Stimulated activated CD4-positive, alpha-beta T cell treated with anti-CD3 and anti-CD28 coated beads, Interleukin-1b, Interleukin-23, amount 100 ng/mL, for 48 hours (primary cell): ENCODE measurements at places on chromosomes 3 and 15.

GRCh38 chr3:151901644-151902285 lies 28.3 kb downstream of the SUCNR1 start:
- no peak for DNase-seq

DNA sequence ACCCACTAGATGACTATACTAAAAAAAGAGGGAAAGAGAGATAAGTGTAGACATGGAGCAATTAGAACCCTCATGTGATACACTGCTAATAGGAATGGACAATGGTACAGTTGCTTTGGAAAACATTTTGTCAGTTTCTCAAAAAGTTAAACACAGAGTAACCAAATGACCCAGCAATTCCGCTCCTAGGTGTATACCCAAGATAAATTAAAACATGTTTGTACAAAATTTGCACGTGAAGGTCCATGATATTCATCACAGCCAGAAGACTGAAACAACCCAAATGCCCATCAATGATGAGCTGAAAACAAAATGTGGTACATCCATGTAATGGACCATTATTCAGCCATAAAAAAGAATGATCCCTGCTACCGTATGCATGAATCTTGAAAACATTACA lies 11.8 kb downstream of the MESP2 start:
- no peak for DNase-seq

DNA sequence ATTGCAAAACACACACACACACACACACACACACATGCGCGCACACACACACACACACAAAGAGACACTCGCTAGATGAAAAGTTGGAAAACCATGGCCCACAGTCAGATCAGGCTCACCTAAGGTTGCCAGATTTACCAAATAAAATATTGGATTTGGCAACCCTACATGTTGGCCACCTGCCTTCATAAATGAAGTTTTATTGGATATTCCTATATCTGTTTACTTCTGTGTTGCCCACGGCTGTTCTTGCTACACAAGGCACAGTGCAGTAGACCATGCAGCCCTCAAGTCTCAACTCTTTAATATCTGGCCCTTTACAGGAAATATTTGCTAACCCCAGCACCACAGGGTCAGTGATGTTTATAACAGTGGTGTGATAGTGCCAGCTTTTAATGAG lies 445.0 kb upstream of the PROK2 start:
- DNase-seq, result no peak

DNA sequence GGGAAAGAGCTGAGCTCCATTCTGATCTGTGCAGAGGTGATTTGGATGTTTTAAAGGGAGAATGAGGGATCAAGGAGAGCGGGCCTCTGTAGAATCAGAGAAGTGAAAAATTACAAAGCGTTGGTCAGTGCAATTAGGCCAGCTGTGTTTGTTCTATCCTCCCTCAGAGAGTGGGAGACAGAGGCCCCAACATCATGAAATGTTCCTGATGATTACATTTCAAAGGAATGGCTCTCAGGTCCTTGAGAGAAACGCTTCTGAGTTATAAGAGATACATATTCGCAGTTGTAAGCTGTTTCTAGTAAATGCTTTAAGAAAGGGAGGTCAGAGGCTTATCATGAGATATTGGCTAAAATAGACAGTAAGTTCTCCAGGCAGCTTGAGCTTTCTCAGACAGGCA lies 15.7 kb upstream of the CAND2 start:
- no peak for DNase-seq

DNA sequence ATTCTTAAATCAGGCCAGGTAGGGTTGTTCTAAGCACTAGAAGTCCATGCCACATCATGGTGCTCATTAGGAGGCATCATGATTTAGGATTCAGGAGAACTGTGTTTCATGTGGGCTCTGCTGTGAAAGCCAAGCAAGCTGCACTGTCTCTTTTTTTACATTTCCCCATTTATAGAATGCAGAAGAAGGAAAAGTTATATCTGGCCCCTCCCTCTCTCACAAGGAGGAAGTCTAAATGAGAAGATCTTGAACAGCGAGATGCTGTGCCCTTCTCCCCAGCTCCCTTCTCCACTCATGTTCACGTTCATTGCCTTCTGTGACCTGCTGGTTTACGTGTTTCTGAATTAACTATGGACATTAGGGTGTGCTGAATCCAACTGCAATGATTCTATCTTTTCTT lies 178.5 kb upstream of the RASGRP1 start:
- no peak for DNase-seq

DNA sequence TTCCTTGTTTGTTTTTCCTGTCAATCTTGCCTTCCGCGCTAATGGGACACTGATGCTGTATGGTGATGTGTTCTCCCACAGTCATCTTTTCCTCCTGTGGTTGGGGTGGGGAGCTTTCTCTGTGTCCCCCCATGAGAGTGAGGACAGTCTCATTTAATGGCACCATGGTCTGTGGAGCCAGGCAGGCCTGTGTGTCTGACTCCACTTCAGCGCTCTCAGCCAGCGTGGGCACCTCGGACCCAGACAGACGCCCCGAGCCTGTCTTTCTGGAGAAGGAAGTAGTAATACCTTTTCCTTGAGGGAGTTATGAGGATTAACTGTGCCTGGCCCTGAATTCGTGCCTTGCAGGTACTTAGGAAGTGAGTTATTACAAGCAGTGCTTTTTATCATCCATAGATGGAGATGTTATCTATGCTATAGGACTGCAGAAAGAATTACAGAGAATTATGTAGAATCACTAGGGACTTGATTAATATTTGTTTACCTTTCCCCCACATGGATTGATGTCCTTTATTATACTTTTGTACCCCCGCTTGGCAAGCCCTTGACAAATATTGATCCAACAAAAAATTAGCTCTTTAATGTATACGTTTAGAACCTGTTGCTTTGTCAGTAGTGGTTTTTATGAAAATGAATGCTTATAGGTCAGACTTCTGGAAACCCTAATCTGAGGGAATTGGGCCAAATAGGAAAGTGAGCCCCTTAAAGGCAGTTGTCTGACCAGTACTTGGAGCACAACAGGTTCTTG lies 152.4 kb downstream of the PGPEP1L start:
- no peak for DNase-seq

GRCh38 chr3:99925584-99926230 lies 108.0 kb downstream of the CMSS1 start:
- no peak for DNase-seq

GRCh38 chr3:153809097-153809496 lies 312.1 kb upstream of the ARHGEF26 start:
- no peak for DNase-seq

DNA sequence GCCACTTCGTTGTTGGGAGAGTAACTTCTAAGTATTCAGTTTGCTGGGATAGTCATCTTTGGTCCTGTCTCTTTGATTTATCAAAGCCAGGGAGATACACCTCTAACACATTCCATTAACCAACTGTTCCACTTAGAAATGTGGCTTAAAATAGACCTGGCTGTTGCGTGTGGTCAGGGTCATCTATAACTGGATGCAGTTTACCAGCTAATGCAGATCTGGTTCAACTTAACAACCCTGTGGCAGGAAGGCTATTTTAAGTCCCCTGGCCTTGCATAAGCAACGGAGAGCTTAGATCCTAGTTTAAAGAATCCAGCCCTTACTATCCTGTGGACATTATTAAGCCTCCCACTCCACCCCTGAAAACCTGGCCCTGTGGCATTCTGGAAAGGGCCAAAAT lies 28.1 kb upstream of the CAPN3 start:
- DNase-seq, result no peak

- DNase-seq, result no peak
These were observed 191.4 kb downstream of the THRB start for GRCh38 chr3:24303057-24303754.

- no peak for DNase-seq
These were observed 24.5 kb downstream of the SEMA3G start for GRCh38 chr3:52420388-52420787.

DNA sequence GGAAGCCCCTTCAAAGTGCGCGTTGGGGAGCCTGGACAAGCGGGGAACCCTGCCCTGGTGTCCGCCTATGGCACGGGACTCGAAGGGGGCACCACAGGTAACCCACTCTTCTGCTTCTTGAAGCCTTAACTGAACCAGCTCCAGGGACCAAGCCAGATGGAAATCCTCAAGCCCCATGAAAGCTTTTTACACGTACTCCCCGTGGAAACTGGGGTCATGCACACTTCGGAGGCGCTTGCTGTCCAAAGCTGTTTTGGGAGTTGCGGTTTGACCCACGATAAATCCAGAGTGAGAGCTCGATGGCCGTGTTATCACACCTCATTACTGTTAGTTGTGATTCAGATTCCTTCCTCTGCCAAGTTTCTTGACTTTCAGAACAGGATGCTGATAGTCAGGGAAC lies 47.5 kb downstream of the DNASE1L3 start:
- DNase-seq, result no peak

GRCh38 chr3:157087780-157088600 lies 72.0 kb downstream of the CCNL1 start:
- no peak for DNase-seq

- no peak for DNase-seq
These were observed 13.6 kb upstream of the CSRNP1 start for GRCh38 chr3:39166932-39167532.

DNA sequence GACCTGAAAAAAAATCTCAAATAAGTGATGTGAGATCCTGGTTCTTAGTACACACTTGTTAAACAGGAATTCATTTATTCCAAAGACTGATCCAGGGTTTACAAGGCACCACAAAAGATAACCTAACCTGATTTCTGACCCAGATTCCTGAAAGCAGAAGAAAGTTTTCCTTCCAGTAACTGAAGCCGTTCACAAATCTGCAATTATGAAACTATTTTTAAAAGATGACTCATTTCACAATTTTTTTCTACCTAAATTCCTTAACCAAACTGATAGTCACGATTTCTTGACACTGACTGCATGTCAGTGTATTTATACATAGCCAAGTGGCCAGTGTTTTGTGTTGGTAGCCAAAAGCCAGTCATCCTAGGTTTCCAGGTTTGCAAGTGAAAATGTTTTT lies 17.1 kb downstream of the SLC9A9 start:
- no peak for DNase-seq

DNA sequence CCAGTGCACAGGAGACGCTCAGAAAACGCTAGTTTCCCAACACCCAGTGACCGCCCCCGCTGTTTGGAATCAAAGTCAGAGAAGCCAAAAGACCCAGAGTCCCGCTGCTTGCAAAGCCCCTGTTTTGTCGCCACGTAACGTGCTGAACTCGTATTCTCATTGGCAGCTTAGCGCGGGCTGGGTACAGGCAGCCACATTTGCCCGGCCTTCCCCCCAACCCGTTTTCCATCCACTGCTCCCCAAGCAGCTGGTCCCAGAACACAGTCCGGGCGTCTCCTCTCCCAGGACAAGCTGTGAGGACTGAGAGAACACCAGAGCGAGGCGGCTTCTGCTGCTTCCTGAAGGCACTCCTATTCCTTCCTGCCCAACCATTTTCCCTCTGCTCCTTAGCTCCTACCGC lies 54.8 kb downstream of the RASGRF1 start:
- DNase-seq, result no peak

GRCh38 chr3:75395580-75396315 lies 268.4 kb upstream of the FRG2C start:
- DNase-seq, result no peak

- no peak for DNase-seq
These were observed 71.2 kb upstream of the C3orf80 start for GRCh38 chr3:160154033-160154432.

DNA sequence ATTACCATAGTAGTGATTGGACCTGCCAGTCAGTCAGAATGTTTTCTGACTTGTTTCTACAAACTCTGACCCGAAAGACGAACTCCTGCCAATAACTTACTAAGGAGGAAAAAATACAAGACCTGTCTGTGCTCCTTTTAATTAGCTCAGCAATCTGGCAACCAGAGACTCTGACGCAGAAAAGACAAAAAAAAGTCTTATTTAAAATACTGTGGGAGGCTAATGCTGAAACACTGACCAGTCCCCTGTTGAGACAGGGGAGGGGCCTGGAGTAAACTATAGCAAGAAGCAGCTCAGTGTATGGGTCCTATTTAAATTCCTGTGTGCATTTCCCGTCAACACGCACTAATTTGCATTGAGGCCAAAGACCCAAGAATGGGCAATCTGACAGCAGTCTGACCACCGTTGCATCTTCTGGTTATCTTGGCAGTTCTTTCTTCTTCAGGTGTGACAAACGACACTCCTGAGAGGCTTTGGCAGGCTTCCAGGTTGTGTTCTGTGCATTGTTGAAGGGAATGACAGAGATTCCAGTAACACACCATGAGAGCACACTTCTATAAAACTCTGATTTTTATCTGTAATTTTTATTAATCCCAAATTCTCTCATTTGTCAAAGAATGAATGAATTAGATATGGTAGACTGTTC lies 1114.3 kb downstream of the IGSF11 start:
- no peak for DNase-seq

DNA sequence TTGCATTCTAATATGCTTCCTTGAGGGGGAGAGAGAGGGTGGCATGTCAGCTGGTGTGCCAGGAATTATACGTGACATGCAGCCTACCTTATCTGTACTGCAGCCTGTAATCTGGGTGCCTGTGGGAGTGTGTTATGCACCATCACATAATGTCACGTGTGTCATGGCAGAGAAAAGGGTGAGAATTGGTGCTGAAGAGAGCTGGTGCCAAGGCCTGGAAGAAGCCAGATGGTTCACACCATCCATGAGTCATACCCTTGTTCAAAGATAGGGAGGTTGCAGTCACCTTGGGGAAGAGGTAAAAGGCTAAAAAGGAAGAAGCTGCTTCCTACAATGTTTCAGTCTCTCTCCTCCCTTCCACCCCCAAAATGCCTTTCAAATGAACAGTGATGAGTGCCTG lies 5.3 kb downstream of the BRPF1 start:
- DNase-seq, result peak; percentile 26

- no peak for DNase-seq
These were observed 41.6 kb upstream of the TMEM87A start for GRCh38 chr15:42314818-42315217.

DNA sequence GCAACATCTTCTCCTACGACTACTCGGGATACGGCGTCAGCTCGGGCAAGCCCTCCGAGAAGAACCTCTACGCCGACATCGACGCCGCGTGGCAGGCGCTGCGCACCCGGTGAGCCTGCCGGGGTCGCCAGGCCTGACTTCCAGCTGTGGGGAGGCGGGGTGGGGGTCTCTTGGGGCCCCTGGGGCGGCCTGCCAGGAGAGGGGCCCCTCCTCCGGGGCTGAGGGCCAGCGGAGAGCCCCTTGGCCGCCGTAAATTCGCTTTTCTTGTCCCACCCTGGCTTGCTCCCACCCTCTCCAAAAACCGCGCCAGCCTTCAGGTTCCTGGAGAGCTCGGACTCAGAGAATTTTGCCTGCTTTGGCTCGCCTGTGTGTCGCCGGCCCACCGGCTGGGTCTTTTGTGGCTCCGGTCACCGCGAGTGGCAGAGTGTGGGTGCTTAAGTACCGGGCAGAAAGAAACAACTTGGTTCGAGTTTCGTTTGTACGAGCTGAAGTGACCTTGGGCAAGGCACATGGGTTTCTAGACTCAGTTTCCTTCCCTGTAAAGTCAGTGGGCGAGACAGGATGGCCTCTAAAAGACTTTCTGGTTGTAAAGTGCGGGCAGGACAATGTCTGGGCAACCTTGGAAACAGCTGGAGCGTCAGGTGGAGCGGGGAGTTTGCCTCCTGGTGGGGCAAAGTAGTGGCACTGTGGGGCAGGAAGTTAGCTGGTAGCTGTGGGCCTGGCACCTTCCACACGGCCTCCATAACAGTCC lies 976 bp downstream of the ABHD17C start:
- peak; percentile 13 for DNase-seq
